ENCODE measurements at places on chromosomes 11 and 22.

DNA sequence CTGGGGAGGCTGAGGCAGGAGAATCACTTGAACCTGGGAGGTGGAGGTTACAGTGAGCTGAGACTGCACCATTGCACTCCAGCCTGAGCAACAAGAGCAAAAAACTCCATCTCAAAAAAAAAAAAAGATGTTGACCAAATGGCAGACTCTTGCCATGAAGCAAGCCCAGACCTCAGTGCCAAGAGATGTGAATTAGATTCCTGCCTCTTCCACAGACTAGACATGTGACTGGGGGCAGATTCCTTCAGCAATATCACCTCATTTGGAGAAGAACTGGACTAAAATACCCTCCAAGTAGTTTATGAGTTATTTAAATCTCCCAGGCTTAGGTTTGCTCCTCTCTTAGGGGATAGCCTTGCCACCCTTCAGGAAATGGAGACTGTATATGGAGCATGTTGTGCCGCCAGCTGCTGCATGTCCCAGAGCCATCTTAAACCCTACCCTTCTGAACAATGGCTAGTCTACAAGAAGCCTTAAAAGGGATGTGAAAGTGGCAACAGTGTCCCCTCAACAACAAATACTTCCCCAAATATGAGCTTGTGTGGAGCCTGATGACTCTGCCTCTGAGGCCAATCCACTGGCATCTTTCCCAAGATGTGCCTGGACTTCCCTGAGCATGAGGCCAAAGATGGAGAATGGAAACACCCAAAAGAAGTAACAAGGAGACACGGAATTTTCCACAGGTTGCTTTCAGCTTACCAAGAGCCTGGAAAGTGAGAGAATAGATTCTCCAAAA lies 763 bp upstream of the MS4A7 start:
- H3K4me1 ChIP-seq, result no peaks in the 10 kb centered on the region
- H3K4me3 ChIP-seq, result no peak overlapping the region
- H3K27ac ChIP-seq, result no peak overlapping the region
- H3K36me3 ChIP-seq, result no peaks in the 10 kb centered on the region
- peaks cover 41% of the 10 kb centered on the region for H3K27me3 ChIP-seq
- no peak for DNase-seq

DNA sequence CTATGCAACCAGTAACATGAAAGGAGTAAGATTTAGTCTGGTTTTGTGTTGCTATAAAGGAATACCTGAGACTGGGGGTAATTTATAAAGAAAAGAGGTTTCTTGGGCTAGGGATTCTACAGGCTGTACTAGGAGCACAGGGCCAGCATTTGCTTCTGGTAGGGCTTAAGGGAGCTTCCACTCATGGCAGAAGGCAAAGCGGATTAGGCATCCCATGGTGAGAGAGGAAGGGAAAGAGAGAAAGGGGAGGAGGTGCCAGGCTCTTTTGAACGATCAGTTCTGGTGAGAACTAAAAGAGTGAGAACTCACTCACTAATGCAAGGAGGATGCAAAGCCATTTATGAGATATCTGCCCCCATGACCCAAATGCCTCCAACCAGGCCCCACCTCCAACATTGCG lies 283.2 kb downstream of the OPCML start:
- no peak overlapping the region for H3K27ac ChIP-seq
- H3K36me3 ChIP-seq, result no peaks in the 10 kb centered on the region
- H3K4me3 ChIP-seq, result no peak overlapping the region
- H3K4me1 ChIP-seq, result no peaks in the 10 kb centered on the region
- no peaks in the 10 kb centered on the region for H3K27me3 ChIP-seq
- DNase-seq, result no peak

DNA sequence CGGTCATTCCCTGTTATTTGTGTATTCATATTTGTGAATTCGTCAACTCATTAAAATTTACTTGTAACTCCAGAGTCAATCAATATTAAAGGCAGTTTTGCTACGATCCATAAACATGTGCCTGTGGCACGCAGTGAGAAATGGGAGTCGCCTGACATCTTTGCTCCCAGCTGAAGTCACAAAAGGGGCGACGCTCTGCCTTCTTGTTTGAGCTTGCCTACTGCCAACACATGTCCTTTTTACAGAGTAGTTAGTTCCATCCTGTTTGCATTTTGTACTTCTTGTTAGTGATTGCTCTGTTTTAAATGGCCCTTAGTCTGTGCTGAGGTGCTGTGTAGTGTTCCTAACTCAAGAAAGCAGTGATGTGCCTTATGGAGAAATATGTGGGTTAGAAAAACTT lies 305.3 kb downstream of the ETS1 start:
- H3K4me3 ChIP-seq, result no peak overlapping the region
- H3K27me3 ChIP-seq, result no peaks in the 10 kb centered on the region
- no peaks in the 10 kb centered on the region for H3K36me3 ChIP-seq
- H3K27ac ChIP-seq, result no peak overlapping the region

DNA sequence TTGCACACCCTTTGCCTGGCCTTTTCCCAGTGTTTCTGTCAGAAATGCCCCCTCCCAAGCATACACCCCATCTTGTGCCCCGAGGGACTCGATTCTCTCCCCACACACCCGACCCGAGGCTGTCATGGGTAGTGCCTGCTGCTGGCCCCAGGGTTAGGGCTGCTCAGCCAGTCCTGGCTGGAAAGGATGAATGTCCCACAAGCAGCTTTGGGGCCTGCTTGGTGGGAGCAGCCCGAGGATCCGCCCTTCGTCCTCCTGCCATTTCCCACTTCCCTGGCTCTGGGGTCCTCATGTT lies 55.0 kb upstream of the PRODH start:
- no peaks in the 10 kb centered on the region for H3K27me3 ChIP-seq
- no peaks in the 10 kb centered on the region for H3K36me3 ChIP-seq
- DNase-seq, result no peak
- H3K4me3 ChIP-seq, result no peak overlapping the region

DNA sequence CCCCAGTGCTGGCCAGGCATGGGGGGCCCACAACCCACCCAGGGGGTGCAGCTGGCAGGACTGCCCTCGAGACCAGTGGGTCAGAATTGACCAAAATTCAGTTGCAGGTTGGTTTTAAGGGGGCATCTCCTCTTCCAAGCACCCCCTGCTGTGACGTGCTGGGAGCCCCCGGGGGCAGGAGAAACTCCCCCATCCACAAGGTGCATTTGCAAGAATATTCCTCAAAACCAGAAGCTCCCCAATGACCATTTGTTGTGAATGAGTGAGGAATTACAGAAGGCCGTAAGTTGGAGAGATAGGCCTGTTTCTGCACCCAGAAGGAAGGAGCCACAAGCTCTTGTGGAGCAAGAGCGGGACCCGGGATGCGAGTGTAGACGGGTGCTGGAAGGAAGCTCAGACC lies 414.5 kb downstream of the BRD1 start:
- H3K36me3 ChIP-seq, result no peaks in the 10 kb centered on the region
- no peak for DNase-seq
- no peaks in the 10 kb centered on the region for H3K4me1 ChIP-seq
- H3K27me3 ChIP-seq, result peaks cover 93% of the 10 kb centered on the region

DNA sequence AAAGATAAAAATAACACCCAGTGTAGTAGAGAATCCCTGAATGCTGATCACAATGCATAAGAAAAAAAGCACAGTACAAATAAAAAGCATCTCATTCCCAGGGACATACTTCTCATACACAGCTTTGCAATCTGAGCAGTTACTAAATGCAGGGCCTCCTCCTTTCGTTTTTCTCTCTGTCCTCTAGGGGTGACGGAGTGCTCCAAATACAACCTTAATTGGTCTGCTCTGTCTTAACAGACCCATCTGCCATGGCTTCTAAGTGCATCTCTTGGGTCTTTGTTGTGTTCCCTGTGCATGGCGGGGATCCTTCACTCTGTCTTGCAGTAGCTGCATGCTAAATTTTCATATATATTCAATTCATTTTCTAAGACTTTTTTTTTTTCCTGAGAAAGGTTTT lies 1114.2 kb upstream of the RAG2 start:
- no peaks in the 10 kb centered on the region for H3K4me1 ChIP-seq
- H3K4me3 ChIP-seq, result no peak overlapping the region
- H3K36me3 ChIP-seq, result no peaks in the 10 kb centered on the region
- H3K27ac ChIP-seq, result no peak overlapping the region
- H3K27me3 ChIP-seq, result no peaks in the 10 kb centered on the region
- DNase-seq, result no peak
